Muscle of back (tissue), 13 donors: ENCODE measurements at places on chromosomes 12 and 14.
A peak's percentile ranks its signal among the peaks of the same experiment; 100 is the strongest.

GRCh38 chr12:108773798-108774788, 42.8 kb upstream of the CORO1C start:
- DNase-seq: peak; percentile 72

GRCh38 chr14:105882626-105883025, 356.2 kb downstream of the TMEM121 start:
- no peak for DNase-seq

DNA sequence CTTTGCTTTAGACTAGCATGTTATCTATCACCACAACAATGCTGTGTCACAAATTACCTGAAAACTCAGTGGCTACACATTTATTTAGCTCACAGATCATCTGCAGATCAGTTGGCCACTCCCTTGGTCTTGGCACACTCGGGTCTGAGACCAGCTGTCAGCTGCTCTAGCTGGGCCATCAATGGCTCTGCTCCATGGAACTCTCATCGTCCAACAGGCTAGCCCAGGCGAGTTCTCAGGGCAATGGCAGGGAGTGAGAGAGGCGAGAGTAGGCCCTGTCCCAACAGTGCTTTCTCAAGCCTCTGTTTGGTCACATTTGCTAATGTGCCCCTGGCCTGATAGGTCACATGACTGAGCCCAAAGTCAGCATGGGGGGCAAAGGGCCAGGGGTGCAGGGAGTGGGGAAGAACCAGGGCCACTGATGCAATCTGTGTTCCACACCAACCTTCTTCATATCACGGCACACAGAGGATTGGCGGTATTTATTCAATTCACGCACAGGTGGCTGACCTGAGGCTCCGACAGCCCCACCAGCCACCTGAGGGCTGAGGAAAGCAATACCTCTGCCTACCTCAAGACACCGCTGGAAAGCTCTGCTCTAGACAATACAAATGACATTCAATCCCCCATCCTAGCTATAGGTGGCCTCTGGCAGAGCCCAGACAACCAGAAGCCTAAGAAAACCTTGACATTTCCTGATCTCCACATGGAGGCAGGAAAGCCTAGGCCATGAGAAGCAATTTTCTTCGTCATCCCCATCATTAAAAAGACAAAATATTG, 82.5 kb downstream of the NT5DC3 start:
- peak; percentile 31 for DNase-seq

DNA sequence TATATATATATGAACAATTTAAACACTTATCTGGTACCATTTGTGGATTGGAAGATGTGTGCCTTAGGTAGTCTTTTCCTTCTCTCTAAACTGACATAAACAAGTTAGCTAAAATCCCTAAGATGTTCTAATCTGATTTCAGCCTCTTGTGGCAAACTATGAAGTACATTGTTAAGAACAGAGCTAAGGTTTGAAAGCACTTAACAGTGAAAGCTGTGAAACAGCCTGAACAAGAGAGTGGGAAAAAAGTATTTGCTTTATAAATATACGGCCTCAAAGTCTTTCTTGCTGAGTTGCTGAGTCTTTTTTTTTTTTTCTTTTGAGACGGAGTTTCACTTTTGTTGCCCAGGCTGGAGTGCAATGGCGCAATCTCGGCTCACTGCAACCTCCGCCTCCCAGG, 53.7 kb upstream of the PELI2 start:
- no peak for DNase-seq

DNA sequence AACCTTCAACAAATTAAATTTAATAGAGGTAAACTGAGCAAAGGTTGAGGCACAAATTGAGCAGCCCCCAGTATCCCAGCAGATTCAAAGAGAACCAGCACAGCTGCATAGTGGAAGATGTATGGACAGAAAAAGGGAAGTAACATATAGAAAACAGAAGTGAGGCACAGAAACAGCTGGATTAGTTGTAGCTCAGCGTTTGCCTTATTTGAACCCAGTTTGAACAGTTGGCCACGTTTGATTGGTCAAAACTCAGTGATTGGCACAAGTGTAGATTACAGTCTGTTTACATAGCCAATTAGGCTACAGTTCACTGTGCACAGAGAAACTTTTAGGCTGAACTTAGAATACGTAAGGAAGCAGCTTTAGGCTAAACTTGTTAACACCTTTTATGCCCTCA, 315.5 kb downstream of the RMST start:
- no peak for DNase-seq

GRCh38 chr14:22998329-22999012, 11.5 kb downstream of the C14orf93 start:
- no peak for DNase-seq

DNA sequence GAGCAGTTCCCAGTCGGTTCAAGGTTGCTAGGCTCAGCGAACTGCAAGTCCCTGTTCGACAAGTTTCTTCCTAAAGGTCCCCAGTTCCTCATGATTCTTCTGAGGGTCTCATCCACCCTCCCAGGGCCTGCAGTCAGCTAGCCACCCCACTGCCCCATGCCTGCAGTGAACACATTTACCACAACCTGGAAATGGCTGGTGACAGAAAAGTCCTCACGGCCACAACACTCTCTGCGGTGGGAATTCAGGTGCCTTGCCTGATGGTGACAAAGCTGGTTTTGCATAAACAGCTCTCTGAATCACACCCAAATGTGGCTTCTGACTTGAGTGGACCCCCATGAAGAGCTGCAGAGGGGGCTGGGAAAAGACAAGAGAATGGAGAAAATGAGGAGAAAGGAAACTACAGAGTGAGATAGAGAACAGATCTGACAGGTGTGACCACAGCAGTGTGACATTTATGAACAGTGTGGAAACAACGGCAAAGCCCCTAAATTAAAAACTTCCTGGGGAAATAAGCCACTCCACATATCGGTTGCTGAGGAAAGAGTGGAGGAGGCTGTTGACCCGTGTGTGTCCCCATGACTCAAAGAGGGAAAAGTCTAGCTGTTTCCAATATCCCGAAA, 1.3 kb upstream of the CD27 start:
- DNase-seq: no peak

GRCh38 chr12:58564721-58565120, 355.6 kb downstream of the LRIG3 start:
- DNase-seq: no peak

DNA sequence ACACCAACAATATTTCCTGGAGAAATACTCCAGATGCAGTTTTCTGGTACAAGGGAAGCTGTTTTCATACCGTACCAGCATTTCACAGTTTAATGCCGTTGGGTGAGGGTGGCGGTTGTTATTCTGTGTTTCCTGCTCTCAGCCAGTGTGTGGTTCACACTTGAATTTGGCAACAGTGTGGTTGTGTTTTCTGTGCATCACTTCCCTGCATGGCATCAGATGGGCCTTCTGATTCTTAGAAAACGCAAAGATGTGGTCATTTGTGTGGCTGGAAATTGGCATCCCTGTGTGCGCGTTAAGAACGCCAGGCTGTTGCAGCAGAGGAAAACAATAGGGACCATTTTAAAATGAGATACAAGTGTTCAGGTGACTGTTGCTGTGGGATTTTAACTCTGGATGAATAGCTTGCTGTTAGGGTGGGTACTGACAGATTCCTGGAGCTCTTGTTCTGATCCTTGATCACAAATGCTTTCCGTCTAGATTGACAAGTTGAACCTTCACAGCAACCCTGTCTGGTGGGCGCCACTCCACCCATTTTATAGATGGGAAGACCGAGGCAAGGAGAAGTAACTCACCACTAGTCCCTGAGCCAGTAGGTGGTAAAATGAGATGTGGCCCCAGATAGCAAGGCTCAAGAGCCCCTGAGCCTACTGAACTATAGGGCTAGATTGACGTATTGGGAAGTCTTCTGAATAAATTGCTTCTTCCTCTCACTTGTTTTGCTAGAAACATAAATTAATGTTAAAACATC, 231.2 kb downstream of the CHST11 start:
- no peak for DNase-seq

GRCh38 chr14:54805445-54806322, 96.9 kb downstream of the GCH1 start:
- DNase-seq: peak; percentile 91

GRCh38 chr14:74973905-74974363, 18.5 kb upstream of the PGF start:
- DNase-seq: no peak

DNA sequence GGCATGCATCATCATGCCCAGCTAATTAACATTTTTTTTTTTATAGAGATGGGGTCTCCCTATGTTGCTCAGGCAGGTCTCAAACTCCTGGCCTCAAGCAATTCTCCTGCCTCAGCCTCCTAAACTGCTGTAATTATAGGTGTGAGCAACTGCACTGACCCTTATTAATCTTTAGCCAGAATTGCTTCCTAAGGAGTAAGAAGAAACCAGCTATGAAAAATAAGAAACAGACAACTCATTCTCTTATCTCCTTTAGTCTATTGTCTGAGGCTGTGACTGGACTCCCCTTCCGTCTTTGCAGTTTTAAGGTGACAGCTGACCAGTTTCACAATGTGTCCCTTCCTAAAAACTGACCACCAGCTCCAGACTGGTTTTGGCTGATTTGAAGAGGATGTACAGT, 52.4 kb downstream of the EMP1 start:
- no peak for DNase-seq

- peak; percentile 51 for DNase-seq
These were observed 192.3 kb downstream of the DPF3 start for GRCh38 chr14:72701605-72702004.

DNA sequence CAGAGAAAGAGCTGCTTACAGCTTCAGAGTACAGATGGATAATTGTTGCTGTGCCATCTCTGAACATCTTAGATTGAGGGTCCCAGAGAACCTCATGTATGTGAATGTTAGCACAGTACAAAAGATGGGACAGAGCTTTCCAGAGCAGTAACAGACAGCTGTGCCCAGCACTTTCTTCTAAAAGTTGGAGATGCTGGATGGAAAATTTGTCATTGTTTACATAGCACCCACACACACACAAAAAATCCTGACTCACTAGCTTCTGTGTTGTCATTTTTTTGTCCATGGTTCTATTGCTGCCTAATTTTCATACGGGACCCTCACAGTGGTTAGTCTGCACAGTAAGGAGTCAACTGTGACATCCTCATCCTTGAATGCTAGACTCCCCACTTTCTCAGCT, 374.7 kb downstream of the DIO2 start:
- DNase-seq: no peak
